Non-pigmented ciliary epithelial cell (primary cell): ENCODE measurements at places on chromosomes 5 and 9.

GRCh38 chr9:30673132-30673531 lies 1711.3 kb upstream of the ACO1 start:
- DNase-seq = peak; percentile 20

DNA sequence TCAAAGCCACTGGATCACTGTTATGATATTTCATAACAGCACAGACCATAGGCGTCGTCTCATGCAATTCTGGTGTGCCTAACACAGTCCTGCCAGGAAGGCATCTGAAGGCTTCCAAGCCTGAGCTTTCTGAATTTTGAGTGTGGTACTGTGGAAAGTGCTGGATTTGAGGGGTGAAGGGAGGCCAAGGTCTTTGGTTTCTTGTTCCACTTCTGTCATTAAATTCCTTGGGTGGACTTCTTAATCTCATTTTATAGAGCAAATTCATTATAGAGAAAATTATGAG lies 441.3 kb upstream of the PIK3R1 start:
- DNase-seq = no peak

DNA sequence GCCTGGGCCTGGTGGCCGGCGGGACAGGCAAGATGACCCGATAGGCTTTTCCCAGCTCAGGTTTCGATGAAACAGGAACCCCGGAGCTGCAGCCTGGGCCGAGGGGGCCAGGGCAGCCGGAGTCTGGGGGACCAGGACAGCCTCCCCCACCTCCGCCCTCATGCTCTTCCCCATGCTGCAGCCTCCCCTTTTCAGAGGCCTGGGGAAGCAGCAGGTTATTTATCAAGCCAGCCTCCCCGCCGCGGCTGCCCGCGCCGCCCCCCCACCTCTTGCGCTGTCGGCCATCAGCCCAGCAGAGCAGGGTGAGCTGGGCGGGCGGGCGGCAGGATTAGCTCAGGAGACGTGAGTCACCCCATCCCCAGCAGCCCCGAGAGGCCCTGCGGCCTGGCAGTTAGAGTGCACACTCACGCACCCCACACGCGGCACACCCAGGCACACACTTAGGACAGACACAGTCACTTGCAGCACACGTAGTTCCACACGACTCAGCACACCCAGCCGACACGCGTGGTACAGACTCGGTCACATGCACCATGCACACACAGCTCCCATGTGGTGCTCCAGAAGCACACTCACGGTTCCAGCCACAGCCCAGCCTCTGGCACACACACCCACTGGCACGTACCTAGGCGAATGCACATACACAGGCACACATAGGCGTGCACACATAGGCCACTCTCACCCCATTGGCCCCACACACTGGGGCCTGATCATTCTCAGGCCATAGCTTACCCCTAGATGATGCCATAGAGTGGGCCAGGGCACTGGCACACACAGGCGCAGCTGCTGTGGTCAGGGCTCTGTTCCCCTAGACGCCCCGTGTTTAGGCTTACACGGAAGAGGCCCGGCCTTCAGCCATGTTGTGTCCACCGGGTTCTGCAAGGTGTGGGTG lies 13.0 kb downstream of the CXXC5 start:
- DNase-seq = peak; percentile 70

DNA sequence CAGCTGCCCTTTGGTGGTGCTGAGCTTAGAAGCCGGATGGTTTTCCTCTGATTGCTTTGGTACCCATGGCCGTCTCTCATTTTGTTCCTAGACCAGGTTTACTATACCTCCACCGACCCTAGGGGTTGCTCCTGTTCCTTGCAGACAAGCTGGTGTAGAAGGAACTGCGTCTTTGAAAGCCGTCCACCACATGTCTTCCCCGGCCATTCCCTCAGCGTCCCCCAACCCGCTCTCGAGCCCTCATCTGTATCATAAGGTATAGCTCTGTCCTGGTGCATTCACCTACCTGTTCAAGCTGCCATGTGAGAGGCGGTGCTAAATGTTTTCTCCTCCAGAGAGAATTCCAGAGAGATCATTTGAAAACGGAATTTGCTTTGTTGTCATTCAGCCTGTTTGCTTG lies 39.5 kb downstream of the TENT4A start:
- no peak for DNase-seq

DNA sequence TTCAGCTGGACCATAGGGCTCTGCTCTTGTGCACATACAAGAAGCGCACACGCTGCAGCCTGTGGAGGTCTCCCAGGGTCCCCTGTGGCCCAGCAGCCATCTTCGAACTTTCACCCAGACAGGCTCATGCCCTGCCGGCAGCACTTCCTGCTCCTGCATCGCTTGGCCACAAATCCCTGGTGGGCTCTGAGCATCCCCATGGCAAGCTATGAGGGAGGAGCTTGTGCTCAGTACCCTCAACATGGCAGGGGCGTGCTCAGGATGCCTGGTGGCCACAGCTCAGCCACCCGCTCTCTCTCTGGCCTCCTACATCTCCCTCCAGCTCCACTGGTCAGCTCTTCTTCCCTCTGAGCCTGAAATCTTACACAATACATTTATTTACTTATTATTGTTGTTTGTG lies 63.7 kb downstream of the IRX2 start:
- DNase-seq = no peak

GRCh38 chr5:34867660-34868059 lies 28.7 kb downstream of the TTC23L start:
- DNase-seq = no peak

- DNase-seq = no peak
Measured at GRCh38 chr9:37566716-37567115, 9.5 kb downstream of the FBXO10 start.

DNA sequence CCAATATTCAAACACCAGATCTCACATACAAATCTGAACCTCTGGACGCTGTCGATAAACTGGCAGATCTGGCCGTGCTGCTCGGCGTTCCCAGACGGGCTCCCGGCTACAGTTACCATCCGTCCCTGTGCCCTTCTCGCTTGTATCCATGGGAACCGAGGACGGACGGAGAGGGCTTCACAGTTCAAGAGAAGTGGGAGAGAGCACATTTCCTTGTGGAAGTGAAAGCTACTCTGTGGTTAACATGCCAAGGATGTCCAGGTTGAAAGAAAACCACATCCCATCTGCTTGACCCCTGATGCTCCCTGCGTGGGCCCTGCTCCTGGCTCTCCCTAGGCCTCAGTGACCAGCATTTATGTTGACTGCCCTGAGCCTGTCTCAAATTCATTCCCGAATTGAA lies 6.3 kb upstream of the DBN1 start:
- DNase-seq = no peak

- DNase-seq = no peak
Measured at GRCh38 chr9:134338394-134339182, 12.3 kb downstream of the RXRA start.

DNA sequence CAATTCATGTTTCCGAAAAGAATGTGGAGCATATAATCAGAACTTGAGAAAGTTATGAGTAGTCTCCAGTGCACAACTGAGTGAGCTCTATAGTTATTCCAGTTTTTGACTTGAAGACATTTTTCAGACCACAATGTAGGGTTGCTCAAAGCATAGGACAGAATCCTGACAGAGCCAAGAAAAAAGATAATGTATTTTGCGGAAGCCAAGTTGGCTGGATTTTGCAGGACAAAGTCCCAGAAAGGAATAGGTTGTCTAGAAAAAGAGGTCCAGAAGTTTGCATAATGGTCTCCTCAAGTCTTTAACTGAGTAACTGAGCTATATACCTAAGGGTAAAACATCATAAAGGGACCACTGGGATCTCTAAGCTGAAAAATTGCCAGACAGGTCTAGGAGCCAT lies 1028.0 kb downstream of the TAF11L14 start:
- no peak for DNase-seq

DNA sequence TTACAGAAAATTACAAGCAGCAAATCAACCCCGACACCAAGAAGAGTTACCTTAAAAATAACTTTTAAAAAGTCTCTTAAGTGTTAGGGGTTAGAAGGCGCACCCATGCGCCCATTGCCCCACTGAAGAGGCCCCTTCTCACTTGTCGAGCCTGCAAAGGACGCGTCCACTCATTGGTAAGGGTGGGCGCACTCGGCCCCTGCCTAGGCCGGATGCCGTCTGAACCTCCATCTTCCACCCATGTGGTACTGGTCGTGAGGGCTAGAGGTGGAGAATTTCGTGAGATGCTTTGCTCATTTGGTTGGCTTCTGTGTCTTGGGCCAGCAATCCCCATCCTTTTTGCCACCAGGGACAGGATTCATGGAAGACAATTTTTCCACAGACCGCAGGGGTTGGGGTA lies 27.5 kb upstream of the LRRC14B start:
- no peak for DNase-seq

GRCh38 chr5:67334373-67334772 lies 137.8 kb upstream of the CD180 start:
- no peak for DNase-seq

GRCh38 chr9:132810314-132810713 lies 67.8 kb downstream of the AK8 start:
- no peak for DNase-seq

DNA sequence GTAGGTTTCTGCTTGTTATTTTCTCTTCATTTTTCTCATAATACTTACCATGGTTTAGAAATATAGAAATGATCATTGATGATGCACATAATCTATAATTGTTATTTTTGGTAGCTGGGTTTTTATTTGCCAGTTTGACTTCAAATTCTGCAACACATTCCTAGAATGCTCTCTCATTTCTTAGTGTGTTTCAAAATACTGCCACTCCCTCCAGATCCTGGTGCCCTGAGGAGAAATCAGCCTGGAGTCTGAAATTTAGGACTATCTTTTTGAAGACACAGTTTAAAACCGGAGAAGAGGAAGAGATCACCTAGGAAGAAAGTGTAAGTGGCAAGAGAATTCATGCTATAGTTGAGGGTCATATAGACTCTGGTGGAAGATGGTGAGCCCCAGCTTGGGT lies 57.5 kb downstream of the TAF11L14 start:
- DNase-seq = no peak

- DNase-seq = no peak
Measured at GRCh38 chr9:18060269-18060934, 413.6 kb upstream of the ADAMTSL1 start.

DNA sequence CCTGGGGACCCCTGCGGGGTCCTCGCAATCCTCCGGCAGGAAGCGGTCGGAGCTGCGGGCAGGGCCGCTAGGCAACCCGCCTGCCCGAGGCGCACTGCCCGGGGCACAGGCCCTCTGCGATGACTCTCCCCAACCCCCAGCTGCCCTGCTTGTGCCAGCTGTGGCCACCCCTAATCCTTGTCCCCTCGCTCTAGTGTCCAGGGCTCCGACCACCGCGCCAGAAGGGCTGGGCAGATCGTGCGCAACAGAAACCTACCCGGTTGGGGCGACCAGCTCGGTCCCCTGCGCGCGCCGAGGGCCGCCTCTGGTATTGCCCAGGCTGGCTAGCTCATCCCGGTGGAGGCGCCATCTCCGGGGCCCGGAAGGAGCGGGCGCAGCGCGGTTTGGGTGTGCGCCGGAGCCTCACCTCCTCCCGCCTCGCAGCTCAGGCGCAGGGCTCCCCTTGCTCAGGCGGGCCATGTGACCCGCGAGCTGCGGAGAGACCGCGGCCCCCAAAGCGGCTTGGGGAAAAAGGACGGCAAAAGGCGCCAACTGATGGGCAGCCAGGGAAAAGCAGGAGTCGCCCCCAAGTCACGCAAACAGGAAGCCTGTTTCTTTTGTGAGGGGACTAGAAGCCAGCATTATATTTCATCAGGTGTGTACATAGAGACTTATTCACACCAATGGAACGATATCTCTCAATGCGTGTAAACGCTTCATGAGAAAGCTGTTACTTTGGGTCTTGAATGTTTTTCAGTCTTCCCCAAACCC lies 46.8 kb upstream of the RNF20 start:
- no peak for DNase-seq

GRCh38 chr5:67178085-67178484 lies 18.5 kb downstream of the CD180 start:
- no peak for DNase-seq

DNA sequence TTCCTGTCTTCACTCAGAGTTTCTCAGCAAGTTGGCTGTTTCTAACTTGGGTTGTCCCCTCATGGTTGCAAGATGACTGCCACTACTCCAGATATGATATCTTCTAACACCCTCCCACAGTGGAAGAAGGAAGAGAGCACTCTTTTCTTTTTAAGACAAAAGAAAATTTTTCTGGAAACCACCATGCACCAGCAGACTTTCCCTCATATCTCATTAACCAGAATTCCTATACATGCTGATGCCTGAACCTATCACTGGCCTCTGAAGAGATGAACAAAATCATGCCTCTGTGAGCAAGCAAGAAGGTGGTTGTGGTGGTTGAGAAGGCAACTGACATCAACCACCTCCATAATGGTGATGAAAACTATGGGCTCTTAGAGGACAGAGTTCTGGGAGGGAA lies 56.8 kb downstream of the FEM1C start:
- no peak for DNase-seq

DNA sequence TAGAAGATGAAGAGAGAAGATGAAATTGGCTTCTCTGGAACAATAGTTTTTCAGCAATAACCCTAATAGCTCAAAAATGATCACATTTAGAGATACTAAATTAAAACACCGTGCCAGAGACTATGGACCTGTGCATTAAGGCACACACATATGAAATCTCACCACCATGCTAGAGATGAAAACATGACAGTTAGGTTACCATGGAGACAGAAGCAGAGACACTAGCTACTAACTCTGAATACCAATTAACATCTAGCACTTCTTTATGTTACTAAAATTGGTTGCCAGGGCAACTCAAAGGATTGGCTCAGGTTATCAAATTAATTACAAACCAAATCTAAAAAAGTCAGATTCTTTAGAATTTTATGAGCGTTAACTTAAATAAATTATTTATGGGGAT lies 337.7 kb downstream of the PLK2 start:
- no peak for DNase-seq

DNA sequence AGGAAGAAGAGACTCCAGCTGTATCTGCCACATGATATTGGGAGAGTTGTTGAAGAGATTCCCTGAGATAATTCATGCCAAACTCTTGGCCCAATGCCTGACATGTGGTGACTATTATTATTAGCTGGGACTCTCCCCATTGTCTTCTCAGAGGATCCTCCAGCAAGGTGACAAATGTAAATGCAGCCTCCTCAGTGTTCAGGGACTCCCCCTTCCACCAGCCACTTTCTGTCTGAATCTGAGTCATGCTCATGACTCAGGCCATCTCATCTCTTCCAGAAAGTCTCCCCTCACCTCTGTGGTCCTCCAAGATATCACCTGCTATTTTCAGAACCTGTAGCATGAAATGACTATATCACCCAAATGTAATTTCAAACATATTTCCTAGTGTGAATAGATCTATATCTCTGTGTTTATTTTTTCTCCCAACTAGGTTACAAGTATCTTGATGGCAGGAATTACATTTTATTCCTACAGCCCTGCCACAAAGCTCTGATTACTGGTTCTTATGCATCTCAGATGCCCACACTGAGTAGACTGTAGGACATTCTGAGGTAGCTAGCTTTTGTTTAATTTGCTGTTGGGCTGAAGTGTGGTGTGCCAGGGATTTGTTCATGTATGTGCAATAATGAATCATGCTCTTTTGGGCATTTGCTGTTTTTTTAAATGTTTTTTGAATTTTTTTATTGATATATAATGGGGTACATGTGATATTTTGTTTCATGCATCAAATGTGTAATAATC lies 126.6 kb upstream of the IL12B start:
- DNase-seq = no peak

DNA sequence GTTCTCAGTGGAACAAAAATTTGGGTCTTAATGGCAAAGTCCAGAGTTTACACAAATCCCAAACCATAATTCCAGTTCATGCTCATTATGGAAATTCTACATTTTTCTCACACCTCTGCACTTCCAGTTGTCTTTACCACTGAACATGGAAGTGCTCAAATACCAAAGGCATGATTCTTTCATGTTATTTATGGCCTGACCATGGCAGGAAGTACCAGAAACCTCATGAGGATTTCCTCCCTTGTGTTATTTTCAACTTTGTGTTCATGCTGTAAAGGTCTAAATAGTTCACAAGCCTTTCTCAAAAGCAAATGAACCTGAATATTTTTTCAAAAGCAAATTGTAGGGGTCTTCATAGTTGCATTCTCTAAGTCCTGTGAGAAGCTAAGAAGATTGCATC lies 82.0 kb upstream of the ITGA1 start:
- DNase-seq = no peak
